ENCODE measurements at places on chromosomes 11 and 22.
A peak's percentile ranks its signal among the peaks of the same experiment; 100 is the strongest.

GRCh38 chr22:37010976-37011375 lies 8.3 kb downstream of the TST start:
- DNase-seq: no peak

- DNase-seq: no peak
Measured at GRCh38 chr11:45204761-45205160, 58.3 kb downstream of the PRDM11 start.

DNA sequence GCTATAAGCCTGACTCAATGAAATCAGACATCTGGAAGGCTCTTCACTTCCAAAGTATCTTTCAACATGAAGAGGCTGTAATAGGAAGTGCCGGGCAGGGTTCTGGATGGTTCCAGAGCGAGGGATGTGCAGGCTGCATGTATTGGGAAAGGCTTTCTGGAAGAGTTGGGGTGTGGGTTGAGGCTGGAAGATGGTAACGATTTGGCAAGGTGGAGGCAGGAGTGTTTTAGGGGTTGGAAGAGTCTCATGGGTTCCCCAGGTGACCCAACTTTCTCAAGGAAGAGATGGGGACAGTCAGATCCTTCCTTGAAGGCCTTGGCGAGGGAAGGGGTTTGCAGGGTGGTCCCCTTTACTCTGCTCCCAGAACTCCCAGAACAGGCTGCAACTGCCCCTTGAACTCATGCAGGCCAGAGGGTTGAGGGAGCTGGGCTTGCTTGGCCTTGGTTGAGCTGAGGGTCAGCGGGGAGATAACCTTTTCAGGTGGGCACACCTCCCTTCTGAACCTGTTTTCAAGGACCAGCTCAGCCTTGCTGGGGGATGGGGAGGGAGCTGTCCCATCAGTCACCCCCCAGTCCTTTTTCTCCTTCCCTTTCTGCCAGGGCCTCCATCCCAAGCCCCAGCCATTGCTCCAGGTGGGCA lies 9.4 kb upstream of the POU2F3 start:
- no peak for DNase-seq

GRCh38 chr11:12789596-12790215 lies 115.5 kb downstream of the TEAD1 start:
- DNase-seq: no peak

DNA sequence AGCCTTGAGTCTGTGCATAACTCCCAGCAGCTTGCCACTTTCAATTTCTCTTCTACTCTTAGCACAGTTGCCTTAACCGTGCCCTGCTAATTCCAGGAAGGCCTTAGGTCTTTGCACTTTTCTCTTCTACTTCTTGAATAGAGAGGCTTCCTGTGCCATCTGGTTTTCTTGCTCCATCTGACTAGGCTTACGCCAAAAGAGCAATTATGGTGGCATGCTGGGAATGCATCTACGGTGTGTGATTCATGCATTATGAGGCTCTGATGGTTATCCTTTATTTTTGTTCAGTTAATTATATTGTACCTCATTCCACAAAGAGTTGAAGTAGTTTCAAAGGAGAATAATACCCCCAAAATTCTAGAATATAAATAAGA lies 29.4 kb downstream of the SIK2 start:
- DNase-seq: no peak

GRCh38 chr11:134999590-134999989 lies 587.5 kb upstream of the B3GAT1 start:
- DNase-seq: no peak

DNA sequence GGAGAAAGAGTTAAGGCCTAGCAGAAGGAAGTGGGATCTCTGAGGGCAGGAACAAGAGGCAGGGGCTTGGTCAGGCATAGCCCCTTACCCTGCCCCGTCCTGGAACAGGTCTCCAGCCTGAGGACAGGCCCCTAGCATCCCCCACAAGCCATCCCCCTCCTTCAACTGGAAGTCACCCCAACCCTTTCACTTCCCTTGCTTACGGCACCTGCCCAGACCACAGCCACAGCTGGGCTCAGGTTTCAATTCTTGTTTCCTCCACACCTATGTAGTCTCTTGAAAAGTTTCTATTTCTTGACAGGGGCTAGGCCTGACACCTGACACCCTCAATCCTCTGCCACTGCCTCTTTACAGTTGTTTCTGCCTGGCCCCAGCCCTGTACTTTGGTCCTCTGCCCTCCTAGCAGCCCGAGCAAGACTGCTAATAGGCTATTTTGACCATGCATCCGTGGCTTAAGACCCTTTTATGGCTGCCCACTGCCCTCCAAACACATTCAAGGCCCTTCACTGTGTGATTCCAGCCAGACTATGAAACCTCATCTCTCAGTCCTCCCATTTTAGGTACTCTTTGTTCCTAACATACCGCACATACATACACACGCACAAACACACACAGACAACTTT lies 10.9 kb upstream of the FCHSD2 start:
- no peak for DNase-seq

DNA sequence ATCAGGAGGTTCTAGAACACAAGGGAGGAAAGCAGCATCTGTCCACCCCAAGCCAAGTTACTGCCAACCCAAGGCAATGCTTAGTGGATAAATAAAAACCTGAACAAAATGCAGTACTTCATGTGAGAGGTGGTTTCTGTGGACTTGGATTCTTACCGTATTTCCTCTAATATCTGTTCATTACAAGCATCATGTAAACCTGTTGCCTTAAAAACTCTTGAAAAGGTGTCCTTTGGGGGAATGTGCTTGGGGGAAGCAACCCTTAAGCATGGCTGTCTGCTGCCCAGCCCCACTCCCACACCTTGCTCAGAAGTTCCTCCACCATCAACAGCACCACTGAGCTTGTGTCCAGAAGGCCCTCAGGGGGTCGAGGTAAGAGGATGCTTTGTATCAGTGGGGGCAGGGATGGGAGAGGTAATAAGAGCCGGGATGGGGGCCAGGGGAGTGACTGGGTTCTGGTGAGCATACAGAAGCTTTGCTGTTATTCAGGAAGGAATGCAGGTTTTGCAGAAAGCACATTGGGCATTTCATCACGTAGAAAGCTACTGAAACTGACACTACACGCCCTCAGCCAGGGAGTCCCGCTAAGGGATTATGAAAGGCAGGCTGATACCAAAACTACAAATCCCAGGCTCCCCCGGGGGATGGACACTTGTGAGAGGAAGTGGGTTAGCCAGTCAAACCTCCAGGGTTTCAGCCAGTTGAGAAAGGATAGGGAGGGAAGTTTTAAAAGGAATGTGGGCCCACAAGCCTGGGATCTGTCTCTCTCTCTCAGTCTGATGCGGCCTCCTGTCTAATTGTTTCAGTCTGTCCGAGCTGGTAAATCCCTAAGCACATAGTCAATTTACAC lies 52.0 kb downstream of the KCNJ1 start:
- no peak for DNase-seq

- DNase-seq: no peak
Measured at GRCh38 chr22:33382436-33382835, 324.3 kb upstream of the SYN3 start.

GRCh38 chr22:30279046-30279788 lies 10.1 kb downstream of the CASTOR1 start:
- DNase-seq: no peak

- no peak for DNase-seq
Measured at GRCh38 chr22:19063581-19064353, 58.4 kb downstream of the DGCR2 start.

DNA sequence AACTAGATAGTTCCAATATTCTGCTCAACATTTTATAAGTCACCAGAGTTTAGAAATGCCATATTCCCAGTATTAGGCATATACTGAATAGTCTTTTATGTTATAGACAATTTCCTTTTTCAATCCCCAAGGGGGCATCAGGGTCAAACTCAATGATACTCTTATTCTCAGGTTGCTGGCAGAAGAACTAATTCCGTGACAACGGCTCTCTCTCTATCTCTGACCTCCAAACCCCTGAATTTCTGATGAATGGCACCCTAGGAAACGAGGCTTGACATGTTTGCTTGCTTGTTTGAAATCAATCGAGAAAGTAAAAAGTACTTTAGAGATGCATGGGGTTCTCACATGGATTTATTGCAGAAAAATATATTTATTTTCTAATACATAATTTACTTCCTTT lies 160.1 kb downstream of the CASP12 start:
- no peak for DNase-seq

DNA sequence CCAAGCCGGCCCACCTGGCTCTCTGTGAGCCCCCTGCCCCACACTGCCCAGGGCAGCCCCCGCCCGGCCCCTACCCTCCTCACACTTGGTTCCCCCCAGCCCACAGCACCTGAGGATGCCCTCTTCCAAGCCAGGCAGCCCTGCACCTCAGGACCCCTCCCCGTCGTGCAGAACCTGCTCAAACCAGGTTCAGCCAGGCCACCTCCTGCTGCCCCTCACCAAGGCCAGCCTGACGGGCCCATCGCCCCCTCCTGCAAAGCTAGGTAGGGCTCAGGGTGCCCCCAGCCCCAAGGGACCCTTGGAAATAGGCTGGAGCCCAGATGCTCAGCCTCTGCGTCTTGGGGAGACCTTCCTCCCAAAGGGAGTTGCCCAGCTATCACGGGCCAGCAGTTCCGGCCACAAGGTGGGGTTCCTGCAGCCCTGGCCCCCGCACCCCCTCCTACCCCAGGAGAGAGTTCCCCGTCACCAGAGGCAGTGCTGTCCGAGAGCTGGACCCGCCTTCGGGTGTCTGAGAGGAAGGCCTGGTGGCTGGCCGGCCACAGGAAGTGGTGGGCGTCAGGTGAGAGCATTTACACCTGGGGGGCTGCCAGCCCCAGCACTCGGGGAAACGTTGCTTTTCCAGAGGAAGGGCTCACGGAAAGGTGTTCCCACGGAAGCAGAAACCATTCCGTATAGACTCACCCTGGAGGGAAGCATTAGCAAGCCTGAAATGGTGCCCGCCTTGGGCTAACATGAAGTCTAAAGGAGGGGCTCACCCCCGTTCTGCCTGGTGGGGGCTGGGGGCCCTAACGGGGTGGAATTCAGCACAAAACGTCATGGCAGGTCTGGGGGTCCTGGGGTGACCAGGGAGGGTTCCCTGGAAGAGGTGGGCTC lies 3.2 kb upstream of the SYT8 start:
- DNase-seq: no peak

- no peak for DNase-seq
Measured at GRCh38 chr11:9438611-9439010, 22.2 kb upstream of the ZNF143 start.

DNA sequence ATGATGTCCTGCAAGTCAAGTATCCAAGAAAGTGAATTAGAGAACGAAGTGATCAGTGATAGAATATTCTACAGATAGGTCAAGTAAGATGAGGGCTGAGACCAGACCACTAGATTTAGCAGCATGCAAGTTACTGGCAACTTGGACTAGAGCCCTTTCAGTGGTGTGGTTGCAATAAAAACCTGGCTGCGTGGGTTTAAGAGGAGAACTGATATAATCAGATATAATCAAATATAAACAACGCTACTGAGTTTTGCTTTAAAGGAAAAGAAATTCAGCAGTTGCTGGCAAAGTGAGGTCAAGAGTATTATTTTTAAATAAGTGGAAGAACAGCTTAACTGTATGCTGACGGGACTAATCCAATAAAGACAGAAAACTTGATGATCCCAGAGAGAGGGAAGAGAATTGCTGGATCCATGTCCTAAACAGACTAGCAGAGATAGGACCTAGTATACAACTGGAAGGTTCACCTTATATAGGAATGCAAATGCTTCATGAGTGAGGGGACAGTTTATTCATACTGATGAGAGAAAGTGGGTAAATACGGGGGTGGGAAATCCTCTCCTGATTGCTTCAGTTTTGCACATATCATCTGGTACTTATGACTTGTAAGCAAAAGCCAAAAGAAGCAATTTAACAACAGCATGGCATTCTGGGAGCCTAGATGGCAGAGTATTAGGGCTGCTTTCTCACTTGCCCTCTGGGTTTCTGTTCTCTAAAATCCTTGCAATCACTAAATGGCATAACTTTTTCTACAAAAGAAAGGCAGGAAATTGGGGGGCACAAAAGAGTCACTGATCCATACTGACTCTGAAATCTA lies 146.2 kb downstream of the RBFOX2 start:
- no peak for DNase-seq

DNA sequence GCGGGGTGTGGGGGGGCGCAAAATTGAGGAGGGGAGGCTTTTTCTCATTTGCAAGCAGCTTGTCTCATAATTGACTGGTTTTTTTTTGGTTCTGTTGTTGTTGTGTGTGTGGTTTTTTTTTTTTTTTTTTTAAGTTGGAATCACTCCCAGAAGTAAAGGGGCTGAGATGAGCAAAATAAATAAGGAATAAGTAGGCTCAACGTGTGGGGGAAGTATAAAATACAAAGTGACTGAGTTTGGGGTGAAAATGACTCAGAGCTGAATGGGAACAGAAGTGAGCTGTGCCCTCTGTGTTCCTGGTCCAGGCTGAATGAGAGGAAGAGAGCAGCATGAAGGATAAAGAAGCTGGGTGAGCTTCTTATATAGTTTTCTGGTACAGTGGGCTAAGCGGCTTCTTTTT lies 90.0 kb downstream of the GRIK4 start:
- DNase-seq: no peak

DNA sequence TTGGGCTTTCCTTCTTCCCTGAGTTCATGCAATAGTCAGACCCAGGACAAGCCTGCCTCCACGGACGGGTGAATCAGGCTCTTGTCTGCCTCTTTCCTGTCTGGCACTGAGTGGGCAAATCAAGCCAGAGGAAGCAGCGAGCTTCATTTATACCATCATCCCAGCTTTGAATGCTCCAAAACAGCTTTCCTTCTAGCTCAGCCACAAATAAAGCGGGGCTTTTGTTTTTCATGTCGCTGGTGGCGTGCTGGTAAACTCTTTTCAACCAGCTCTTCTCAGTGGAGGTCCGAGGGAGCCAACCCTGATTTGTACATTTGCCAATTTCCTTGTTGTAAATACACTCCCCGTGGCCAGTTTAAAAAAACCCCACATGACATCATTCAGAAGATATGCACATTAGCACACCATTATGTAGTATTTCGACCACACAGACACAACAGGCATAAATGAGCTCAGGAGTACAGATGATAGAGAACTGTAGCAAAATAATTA lies 8.6 kb downstream of the C11orf91 start:
- peak; percentile 59 for DNase-seq

DNA sequence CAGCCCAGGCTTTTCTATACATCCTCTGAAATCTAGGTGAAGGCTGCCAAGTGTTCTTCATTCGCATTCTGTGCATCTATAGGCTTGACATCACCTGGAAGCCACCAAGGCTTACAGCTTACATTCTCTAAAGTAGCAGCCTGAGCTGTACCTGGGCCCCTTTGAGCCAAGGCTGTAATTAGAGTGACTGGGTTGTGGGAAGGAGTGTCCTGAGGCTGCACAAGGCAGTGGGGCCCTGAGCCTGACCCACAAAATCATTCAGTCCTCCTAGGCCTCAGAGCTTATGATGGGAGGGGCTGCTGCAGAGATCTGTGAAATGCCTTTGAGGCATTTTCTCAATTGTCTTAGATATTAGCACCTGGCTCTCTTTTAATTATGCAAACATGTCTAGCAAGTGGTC lies 33.0 kb upstream of the RDX start:
- DNase-seq: no peak

GRCh38 chr22:42436404-42436803 lies 4.2 kb upstream of the NFAM1 start:
- no peak for DNase-seq

DNA sequence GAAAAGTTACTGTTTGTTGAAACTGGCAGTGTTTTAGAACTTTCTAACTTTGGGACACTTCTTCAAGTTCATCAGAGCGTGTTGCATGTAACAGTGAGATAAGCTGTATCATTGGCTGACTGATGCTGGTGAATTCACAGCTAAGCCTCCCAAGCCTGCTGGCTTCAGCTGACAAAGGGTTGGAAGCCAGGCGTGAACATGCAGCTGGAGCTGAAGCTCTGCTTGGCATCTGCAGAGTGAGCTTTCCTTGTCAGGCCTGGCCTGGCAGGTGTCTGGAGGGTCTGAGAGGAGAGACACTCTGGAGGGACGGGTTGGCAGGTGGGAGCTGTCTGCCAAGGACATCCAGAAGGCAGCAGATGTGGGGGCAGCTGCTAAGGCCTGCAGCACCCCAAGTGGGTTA lies 1.5 kb downstream of the AMPD3 start:
- DNase-seq: no peak

Measured in head of caudate nucleus (tissue), 42 donors.